ENCODE measurements at places on chromosomes 6 and 20.

DNA sequence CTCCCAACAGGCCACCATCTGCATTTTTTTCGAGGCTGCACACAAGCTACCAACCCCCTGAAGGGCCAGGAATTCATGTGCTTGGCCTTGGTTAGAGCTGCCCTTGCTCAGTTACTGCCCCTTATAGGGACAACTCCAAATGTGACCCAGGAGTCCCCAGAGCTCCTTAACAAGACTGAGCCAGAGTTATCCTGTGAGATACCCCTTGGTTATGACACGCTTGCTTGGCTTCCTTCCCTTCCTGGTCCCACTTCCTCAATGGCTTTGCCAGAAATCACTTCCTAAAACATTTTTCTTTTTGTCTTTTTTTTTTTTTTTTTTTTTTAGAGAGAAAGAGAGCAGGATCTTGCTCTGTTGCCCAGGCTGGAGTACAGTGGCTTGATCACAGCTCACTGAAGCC lies 8.9 kb downstream of the TREM1 start:
- DNase-seq, result no peak

GRCh38 chr20:57953638-57954037 lies 243.8 kb upstream of the PMEPA1 start:
- no peak for DNase-seq

DNA sequence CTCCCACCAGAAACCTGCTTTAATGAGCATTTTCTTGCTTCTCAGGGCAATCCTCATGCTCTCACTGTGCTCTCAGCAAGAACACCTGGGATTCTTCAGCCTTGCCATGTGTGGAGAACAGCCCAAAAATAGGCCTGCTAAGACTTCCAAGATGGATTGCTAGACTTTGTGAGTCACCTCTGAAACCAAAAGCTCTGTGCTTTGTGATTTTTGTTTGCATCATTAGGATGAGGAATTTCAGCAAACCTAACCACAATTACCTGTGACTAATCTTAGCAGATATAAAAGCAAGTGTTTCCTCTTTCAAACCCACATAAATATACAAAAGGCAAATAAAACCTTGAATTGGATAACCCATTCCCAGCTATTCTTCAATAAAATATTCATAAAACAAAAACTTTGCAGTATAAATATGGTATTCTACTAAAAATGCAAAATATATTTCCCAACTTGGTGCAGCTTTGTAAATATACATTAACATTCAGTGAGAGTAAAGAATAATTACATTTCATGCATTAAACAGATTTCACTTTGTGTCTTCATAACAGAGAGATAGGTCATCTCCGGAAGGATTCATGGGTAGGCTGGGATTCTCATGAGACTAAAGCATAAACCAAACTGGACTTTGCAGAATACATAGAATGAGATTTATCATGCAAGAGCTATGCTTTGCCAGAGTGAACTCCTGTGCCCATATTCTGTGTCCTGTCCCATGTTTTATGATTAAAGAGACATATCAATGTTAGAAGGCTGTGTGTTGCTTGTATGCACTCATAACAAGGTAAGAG lies 33.5 kb downstream of the TPBG start:
- no peak for DNase-seq

DNA sequence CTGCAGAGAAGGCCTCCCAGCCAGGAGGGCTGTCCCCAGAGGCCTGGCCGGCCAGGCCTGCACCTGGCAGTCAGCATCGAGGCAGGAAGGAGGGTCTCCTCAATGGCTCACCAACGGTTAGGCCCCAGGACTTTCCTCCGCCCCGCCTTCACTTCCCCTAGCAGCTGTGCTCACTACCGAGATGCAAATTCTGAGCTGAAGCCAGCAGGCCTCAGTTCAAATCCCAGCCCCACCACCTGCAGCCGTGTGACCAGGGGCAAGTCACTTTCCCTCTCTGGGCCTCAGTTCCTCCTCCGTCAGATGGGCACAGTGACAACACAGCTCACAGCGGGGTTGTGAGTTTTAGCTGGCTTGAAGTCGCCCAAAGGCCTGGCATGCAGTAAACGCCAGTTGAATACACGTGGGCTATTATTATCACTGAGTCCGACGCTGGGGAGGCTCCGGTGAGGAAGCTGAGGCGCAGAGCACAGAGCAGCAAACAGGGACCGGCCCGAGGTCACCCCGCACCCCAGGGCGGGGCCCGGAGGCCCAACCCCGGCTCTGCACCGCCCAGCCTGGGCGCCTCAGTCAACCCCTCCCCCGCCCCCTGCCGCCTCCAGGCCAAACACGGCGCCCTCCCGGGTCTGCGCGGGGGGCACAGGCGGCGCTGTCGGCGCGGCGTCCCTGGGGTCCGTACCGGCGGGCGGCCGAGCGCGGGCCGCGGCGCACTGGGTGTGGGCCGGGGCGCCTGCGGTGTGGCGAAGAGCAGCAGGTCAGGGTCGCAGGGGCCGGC lies 671 bp downstream of the E2F1 start:
- no peak for DNase-seq

- no peak for DNase-seq
Observed at GRCh38 chr20:63377256-63377941, 16.2 kb upstream of the CHRNA4 start.

- no peak for DNase-seq
Observed at GRCh38 chr20:37781626-37782025, 87.8 kb downstream of the CTNNBL1 start.

DNA sequence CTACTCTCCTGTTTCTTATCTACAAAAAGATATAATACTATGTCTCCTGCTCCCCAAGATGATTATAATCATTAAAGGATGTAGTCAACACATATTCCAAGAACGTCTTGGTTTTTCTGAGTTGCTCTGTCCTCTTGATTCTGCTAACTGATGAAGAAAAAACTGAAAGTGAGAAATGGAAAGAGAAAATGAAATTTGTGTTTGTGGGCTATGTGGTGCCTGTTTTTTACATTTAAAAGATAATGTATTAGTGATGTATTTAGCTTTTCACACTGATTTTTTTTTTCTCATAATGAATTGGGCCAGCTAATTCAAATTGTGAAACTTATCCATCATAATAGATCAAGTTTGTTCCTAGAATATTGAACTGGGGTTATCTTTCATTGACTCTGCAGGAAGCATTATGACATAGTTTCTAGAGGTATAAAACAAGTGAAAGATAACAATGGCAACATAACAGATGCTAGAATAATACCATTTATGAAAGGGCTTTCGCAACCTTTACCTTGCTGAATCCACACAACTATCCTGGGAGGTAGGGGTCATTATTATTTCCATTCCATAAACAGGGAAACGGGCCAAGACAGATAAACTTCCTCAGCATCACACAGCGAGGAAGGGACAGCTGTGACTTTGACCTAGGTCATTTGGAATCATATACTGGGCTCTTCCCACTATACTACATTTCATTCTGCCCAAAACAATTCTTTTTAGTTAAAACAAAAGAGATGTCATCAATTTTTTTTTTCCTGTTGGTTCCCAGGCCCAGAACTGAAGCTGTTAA lies 336.7 kb downstream of the GJA1 start:
- DNase-seq, result no peak

DNA sequence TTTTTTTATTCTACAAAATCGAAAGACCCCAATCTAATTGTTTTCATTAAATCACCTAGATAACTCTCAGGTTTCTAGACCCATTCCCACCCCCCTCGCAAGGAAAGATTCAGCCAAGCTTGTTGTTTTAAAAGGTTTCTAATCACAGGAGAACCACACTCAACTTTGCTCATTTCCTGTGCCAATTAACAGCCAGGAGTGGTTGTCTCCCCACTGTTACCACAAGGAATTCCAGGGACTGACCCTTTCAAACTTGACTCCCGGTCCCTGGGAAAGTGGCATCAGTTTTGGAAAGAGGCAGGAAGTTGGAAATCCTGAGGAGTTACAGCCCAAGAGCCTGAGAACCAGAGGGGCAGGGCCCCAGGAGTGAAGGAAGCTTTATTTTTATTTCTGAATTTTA lies 561.3 kb upstream of the JAG1 start:
- no peak for DNase-seq

GRCh38 chr20:9837634-9838033 lies 1.2 kb downstream of the PAK5 start:
- DNase-seq, result no peak

- DNase-seq, result no peak
Observed at GRCh38 chr6:36052097-36052496, 24.5 kb downstream of the MAPK14 start.

GRCh38 chr6:106659859-106660258 lies 30.5 kb downstream of the QRSL1 start:
- DNase-seq, result no peak

DNA sequence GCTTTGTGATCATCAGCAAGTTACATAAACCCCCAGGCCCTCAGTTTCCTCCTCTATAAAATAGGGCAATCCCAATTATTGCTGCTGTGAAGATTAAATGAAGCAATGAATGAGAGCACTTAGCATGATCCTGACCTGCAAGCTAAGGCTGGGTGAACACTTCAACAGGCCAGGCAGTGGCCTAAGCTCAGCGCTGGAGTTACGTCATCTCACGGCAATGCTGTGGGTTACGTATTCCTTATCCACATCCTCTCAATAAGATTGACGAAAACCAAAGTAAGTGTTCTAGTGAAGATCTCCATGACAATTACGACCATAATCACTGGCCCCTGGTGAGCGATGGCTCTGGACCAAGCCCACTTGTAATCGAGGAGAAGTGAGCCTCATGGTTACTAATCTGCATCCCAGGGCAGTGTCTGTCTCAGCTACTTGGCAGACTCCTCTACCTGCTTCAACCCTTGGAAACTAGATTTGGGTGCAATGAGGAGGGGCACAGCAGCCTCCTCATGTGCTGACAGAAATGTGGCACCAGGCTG lies 274.1 kb upstream of the ARID1B start:
- DNase-seq, result no peak

DNA sequence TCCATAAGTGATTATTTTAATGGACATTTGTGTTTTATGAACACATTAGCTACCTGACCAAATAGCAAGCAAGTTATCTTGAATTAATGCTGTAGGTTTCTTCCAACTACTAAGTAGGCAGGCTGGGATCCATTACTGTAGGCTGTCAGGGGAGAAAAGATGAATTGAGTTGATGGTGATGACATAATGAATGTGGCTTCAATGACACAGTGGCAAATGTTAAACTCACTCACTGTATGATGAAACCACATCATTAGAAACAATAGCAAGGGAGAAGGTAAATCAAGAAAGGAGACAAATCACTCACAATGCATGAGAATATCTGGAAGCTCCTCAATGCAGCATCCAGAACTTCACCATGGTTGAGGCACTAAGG lies 529.7 kb upstream of the CITED2 start:
- no peak for DNase-seq

GRCh38 chr6:133512410-133513016 lies 271.4 kb downstream of the EYA4 start:
- no peak for DNase-seq

DNA sequence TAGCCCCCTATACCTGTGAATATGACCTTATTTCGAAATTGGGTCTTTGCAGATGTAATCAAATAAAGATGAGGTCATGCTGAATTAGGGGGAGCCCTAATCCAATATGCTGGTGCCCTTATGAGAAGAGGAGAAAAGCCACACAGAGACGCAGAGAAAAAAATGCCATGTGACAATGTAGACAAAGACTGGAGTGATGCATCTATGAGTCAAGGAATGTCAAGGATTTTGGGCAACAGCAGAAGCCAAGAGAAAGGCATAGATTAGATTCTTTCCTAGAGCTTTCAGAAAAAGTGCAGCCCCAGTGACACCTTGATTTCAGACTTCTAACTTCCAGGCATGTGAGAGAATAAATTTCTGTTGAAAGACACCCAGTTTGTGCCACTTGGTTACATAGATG lies 47.4 kb upstream of the HS3ST5 start:
- DNase-seq, result no peak

GRCh38 chr6:134846031-134846430 lies 103.9 kb downstream of the ALDH8A1 start:
- DNase-seq, result no peak

All from CD4-positive, alpha-beta memory T cell (primary cell).